ENCODE measurements at places on chromosomes 1 and 21.

DNA sequence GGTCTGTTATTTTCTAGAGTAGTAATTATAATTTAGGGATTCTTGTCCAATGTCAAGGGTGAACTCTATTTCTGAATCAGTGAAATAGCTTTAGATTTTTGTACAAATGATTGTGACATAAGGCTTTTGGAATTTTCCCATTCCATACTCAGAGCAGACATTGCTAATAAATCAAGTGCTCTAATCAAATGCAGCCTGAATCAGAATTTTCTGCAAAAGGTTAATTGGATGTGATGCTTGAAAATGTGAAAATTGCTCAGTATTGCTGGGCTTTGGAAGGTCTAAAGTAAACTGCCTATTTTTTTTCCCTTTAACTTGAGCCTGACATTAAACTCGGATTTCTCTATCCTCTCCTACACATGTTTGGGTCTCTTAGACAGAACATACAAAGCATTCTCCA, 23.2 kb downstream of the SGIP1 start:
- no peak for DNase-seq

DNA sequence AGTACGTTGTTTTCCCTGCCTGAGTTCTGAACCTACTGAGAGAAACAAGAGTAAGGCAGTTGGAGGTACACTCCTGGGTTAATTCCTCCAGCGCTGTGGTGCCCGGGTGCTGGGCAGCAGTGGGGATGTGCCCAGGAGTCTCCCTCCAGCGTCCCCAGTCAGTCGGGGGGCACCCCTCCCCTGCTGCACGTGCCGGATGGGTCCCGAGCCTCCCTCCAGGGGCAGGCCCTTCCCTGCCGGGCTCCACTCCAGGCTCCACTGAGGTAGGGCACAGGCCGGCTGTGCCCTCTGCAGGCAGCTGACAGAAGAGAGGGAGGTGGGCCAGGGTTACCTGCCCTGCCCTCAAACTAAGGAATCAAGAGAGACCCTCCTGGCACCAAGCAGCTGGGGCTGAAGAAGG, 238.1 kb upstream of the VAMP3 start:
- DNase-seq = no peak

GRCh38 chr1:158043232-158043631, 49.8 kb downstream of the KIRREL1 start:
- no peak for DNase-seq

DNA sequence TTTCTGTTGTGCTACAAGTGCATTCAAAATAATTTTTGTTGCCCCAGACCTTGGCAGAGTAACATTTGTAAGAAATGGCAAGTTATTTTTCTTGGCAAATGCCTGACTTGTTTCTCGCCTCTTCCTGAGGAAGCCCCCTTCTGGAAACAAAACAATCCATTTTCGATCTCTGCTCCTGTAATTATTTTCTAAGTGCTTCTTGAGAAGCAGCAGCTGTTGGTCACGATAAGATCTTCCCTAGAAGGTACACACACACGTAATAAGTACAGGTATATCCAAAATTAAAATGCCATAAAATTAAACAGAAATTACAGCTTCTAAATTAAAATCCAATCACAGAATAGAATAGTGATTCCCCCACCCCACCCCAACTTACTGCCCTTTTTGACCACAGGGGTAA, 47.3 kb downstream of the LPGAT1 start:
- DNase-seq = no peak

DNA sequence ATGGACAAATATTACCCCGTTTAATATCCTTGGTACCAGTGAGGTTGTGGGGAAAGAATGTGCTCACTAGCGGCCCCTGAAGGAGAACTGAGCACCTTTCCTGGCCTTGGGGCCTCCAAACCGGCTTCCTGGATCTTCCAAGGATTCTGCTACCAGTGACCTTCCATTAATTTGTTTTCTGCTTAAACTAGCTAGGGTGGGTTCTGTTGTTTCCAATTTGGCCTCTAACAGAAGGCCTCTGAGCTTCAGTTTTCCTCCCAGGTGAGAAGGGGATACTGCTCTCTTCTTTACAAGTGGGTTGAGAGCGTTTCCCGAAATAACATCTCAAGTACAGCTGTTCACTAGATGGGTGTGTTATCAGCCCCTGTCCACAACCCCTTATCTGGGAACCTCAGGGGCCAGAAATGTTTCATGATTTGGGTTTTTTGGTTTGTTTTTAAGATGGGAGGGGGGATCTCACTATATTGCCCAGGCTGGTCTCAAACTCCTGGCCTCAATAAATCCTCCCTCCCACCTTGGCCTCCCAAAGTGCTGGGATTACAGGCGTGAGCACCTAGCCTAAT, 16.9 kb upstream of the IFNGR2 start:
- no peak for DNase-seq
